Natural killer cell (primary cell): ENCODE measurements at places on chromosomes 16 and 17.
A peak's percentile ranks its signal among the peaks of the same experiment; 100 is the strongest.

DNA sequence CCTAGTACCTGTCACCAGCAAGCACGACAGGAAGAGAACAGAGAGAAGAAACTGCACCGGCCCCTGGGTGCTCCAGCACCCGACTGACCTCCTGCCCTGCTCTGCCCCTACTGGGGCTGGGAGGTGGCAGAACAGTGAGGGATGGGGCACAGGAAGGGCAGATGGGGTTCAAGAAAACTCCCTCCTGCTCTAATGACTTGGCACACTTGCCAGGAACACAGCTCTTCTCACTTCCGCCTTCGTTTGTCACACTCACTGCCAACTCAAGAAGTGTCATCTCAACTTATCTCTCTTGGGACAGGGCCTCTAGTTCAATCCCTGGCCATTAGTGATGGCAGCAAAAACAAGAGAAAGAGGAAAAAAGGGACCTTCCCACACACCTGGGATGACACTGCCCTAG lies 42.7 kb upstream of the ICAM2 start:
- H3K27ac ChIP-seq = peak overlapping the region; percentile 84
- peaks cover 83% of the 10 kb centered on the region for H3K4me1 ChIP-seq
- H3K27me3 ChIP-seq = no peaks in the 10 kb centered on the region
- peak; percentile 31 for DNase-seq
- H3K4me3 ChIP-seq = peak overlapping the region; percentile 1

- H3K27ac ChIP-seq = peak overlapping the region; percentile 68
- H3K27me3 ChIP-seq = no peaks in the 10 kb centered on the region
- no peaks in the 10 kb centered on the region for H3K36me3 ChIP-seq
- H3K4me3 ChIP-seq = no peak overlapping the region
- DNase-seq = no peak
- peaks cover 30% of the 10 kb centered on the region for H3K4me1 ChIP-seq
These were observed 1.1 kb upstream of the CD19 start for GRCh38 chr16:28930652-28931051.

DNA sequence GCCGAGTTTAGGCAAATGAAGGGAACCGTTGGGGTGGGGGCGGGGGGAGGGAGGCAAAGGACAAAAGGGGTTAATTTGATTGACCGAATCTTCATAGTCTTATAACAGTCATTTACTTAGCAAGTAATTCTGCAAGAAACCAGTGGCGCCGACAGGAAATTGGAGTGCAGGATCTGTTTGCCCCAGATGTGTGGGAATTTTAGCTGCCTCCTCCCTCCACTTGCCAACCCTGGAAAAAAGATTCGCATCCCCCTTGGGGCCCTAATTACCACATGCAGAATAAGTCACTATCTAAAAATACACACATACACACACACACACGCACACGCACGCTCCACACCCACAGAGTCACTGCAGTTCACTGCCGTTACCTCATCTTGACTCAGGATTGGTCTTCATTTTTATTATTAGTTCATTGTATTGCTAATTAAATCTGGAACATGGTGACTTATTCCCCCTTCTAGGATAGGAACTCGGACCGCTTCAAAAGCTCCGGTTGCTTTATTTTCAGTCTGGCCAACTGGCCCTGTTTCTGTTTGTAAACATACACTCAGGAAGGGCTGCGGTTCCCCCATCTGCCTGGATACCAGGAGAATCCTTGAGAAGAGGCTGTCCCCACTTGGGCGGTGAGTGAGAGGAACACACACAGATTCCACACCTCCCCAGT lies 241.6 kb upstream of the SALL1 start:
- H3K27ac ChIP-seq = no peak overlapping the region
- H3K4me1 ChIP-seq = no peaks in the 10 kb centered on the region
- H3K27me3 ChIP-seq = no peaks in the 10 kb centered on the region

- peaks cover 24% of the 10 kb centered on the region for H3K36me3 ChIP-seq
- no peaks in the 10 kb centered on the region for H3K27me3 ChIP-seq
- peaks cover 16% of the 10 kb centered on the region for H3K4me1 ChIP-seq
- no peak for DNase-seq
- no peak overlapping the region for H3K4me3 ChIP-seq
These were observed 6.2 kb downstream of the PSMD12 start for GRCh38 chr17:67359960-67360791.
